ENCODE measurements at places on chromosomes 3 and 15.

DNA sequence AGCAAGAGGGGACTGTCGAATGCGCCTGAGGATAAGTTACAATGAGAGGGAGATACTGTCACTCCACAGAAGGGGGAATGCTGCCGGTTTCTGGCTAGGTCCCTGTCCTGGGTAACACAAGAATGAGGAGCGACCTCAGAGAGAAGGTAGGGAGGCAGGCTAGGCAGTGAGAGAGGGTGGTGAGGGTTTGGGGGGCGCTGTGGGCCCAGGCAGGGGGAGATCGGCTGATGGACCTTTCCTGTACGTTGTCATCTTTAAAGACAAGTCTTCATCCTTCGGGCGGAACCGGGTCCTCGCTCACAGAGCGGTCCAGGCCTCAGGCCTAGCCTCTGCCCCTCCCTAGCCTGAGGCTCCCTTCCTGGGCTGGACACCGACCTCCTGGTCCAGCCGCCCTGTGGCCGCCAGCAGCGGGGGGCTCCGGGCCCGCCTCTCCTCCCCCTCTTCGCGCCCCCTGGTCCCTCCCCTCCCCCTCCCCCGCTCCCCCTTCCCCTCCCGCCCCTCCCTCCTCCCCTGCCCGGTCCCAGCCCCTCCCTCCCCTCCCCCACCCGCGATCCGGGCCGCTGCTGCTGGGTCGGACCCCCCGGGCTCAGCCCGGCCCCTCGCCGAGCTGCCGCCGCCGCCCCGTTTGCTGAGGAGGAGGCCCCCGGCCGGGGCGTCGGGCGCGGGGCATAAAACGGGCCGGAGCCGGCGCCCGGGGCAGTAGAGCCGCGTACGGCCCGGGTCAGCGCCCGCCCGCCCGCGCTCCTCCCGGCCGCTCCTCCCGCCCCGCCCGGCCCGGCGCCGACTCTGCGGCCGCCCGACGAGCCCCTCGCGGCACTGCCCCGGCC lies at the start of gene CHRD:
Gene CHRD, plus strand, starts transcription at position 697 of the 827 bp plus-strand sequence. CDS start 265 bp downstream, outside the sequence.
- DNase-seq: no peak

DNA sequence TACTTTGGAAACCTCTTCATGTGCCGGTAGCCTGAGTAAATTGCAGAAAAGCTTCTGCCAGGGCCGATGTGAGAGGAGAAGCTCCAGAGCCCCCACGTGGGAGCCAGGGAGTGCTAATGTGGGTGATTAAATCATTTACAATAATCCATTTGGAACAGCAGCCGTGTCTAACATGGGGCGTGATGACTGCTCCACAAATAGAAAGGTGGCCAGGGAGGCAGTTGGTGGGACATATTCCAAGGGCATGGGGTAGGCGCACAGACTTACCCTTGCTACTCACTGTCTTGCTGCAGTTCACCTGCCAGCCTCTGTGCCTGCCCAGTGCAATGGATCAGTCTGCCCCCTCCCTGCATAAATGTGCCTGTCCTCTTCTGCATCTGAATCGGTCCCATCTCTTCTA lies 39.3 kb upstream of the INSYN1 start:
- no peak for DNase-seq

DNA sequence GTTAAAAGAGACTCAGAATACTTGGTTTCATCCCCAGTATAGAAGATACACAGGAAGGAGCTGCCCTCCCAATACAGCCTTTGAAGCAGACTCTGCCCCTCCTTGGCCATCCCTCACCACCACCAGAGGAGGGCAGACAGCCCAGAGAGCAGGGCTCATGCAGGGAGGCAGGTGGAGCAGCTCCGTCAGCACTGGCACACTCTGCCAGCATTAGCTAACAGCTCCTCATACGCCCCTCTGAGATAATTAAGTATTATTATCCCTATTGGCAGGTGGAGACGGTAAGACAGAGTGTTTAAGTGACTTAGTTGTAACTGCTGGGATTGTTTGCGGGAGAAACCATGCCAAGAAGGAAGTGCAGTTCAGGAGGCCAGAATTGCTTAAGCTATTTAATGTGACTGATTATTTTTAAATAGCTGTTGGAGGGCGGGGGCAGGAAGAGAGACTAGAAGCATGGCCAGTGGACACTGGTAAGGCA lies 434.0 kb downstream of the EPHB1 start:
- no peak for DNase-seq

GRCh38 chr3:155370198-155370597 lies 76.7 kb upstream of the STRIT1 start:
- no peak for DNase-seq

- DNase-seq: no peak
Measured at GRCh38 chr15:92012881-92013280, 159.4 kb downstream of the SLCO3A1 start.

All from A549 (cell line).